Heart right ventricle (tissue), 16 donors: ENCODE measurements at places on chromosomes 7 and 10.

DNA sequence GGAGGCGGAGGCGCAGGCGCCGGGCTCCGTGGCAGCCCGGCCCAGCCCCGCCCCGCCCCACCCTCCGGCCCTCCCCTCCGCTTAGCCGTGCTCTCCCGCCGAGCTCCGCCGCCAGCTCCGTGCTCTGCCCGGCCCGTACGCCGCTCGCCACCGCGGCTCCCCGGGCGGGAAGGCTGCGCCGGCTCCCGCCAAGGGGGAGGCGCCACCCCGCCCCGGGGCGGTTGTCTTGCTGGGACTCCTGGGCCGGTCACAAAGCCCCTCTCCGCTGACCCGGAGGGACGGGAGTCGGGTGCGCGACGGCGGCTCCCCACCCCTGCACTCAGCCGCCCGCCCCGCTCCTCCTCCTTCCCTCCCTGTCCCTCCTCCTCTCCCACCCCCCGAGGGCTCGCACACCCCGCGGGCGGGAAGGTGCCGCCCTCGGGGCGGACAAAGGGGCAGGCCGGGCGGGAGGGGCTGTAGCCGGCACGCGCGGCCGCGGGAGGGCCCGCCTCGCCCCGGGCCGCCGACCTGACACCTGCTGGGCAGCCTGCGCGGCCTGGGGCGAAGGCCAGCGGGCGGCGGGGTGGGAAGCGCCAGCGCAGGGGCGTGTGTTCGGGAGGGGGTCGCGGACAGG is 11.5 kb upstream of the SP8 start:
- DNase-seq, result peak; percentile 32

DNA sequence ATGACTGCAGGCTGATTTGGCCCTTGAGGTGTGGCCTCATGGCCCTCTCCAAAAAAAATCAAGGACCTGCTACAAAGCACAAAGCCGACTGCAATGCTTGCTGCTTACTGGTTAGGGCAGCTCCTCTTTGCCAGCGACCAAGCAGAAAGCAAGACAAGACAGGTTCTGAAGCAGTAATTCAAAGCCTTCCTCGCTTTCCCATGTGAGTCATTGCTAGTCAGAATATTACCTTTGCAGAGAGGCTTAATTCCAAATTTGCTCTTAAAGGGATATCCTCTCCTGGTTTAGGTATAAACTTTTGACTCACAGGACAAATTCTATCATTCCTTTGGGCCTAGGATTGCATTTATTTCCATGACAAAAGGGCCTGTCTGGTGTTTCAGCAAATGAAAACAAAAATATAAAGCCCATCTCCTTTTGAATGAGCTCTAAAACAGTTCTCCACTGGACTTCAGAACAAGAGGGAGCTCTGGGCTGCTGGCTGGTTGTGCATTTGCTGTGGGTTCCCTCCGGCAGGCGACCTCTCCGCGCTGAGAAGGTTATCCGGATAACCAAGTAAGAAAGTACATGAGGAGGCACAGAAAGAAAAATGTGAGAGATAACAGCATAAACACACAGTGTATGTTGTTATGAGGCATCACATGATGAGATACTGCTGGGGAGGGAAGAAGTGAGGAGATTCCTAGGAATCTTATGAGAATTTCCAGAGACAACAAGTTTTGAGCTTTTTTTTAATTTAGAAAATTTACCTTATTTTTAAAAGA is 90.8 kb downstream of the EGFR start:
- DNase-seq, result no peak

DNA sequence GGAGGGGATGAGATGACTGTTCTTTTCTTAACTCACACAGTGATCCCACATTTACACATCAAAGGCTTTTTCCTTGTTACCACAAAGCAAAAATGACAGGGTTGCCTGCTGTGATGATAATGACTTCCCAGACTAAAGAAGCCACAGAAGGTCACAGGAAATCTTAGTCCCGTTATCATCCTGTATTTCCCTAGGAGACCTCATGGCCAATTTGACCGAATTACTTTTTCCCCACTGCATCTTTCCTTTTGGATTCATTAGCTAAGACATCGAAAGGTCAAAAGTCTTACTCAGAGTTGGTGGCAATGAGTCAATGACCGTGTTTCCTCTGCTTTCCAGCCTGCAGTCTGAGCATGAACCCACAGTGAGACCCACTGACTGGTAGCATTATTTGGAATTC is 130.1 kb upstream of the INHBA start:
- no peak for DNase-seq

DNA sequence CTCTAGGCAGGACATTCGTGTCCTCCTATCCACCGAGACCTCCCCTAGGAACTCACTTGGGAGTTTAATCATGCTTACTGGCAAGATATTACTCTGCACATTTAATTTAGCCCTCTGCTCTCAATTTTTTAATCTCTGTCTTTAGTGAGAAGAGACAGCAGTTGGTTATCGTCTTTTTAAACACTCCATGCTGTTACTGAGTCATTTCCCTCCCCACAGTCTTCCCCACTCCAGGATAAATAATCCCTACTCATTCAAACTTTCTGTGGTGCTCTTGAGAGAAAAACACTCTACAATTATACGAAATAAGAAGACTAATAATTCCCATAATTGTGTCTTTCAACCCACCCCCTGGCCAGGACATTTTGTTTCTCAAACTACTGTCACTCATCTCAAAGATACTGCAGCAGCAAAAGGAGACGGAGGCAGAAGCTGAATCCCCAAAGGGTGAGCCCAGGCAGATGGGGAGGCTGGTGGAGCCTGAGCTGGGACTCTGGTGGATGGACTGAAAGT is 84.2 kb downstream of the ANK3 start:
- DNase-seq, result no peak

- no peak for DNase-seq
Measured at GRCh38 chr7:16430133-16430532, 8.8 kb upstream of the CRPPA start.

- no peak for DNase-seq
Measured at GRCh38 chr7:81284576-81284975, 365.7 kb upstream of the SEMA3C start.

DNA sequence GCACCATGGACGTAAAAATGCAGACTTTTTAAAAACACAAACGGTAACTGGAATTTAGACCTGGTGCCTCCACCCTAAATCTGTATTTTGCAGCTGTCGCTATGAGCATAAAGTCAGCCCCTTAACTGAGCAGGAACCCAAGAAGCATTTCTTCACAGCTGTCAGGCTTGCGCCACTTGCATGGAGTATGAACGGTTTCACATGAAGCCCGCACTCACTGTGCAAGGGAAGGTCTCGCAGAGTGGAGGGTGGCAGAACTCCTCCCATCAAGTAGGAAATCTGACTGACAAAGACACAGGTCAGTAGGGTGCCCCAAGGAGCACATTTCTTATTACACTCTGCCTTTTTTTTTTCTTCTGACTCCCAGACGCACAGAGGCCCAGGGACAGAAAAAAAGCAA is 58.5 kb downstream of the ELMO1 start:
- no peak for DNase-seq

DNA sequence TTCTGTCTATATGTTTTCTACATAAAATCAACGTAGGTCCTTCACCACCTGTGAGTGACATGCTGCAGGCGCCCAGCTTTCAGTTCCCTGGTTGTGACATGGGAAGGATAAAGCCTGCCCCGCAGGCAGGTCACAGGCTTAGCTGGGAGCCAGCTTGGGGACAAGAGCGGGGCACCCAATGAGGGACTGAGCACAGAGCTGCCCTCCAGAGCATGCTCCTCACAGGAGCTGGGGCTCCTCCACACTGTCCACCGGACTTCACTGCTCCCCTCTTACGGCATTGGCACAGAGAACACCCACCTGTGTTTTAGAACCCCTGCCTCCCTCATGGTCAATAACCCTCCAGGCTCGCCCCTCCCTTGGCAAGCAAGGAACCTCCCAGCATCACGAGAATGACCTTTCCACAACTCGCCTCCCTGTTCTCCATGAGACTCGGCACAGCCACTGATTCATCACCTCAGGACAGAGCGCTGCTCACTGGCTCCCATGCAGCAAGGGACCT is 187.1 kb downstream of the TNS3 start:
- no peak for DNase-seq

DNA sequence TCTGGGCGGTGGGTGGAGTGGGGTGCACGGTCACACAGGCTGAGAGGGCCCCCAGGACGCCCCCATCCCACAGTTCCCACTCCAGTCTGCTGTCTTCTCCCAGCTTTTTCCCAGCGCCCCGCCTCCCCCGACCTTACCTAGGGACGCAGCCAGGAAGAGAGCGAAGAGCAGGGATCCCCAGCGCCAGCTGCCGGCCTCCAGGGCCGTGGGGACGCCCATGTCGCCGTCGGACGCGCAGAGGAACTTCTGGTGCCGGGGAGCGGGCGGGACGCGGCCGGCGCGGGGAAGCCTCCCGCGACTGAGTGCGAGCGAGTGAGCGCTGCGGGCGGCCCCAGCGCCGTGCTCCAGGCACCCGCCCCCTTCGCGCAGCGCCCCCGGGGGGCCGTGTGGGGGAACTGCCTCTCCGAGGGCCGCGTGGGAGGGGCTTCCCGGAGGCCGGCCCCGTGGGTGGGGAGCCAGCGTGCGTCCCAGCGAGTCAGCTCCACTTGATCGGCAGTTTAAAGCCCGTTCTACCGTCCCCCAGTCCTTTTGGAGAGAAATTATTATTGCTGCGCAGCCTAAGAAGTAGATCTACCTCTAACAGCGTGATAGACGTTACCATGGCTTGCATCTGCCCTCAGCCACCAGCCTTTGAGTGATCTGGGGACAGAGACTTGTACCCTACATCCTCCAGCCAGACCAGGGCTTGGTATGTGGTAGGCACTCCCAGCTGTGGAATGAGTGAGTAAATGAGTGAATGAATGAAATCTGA is at the start of gene VSIR:
TSS of gene VSIR (minus strand) at position 300 of the 751 bp plus-strand sequence. CDS start at position 219, 81 bp downstream.
- DNase-seq, result peak; percentile 94

- no peak for DNase-seq
Measured at GRCh38 chr10:64534616-64535015, 1013.4 kb downstream of the REEP3 start.

DNA sequence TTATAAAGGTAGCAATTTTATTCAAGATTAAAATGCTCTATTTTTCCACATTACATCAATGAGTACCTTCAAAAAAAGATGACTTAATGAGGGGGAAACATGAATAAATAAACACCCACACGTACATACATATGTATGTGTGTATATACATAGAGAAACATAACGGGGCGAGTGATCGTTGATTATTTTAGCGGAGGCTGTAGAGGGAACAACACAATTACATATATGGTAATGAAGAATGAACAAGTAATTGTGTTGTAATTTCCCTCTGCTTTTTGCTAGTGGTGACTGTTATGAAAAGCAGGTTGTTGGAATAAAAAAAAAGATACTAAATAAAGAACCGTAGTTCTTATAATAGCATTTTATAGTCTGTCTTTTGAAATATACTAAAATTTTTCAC is 63.2 kb downstream of the CACNB2 start:
- DNase-seq, result no peak

DNA sequence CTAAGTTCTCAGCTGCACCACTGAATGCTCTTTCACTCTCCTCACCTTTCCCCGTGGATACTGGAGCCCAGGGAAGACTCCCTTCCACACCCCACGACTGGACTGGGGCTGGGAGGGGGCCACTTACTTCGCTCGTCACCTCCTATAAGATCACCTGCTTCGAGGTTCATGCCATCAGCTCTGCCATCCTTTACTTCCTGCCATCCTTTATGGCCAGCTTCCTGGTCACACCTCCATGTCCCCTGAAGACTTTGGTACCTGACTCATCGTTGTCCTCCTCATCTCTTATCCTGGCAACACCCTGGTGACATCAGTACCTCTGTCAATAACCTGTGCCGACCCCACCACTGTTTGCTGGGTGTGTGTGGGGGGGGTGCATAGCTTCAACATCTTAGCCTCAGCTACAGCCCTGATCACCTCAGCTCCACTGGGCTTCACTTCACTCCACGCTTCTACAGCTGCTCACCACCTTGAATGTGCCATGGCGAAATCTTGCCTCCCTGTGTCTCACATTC is 8.7 kb upstream of the VDAC2 start:
- DNase-seq, result no peak

DNA sequence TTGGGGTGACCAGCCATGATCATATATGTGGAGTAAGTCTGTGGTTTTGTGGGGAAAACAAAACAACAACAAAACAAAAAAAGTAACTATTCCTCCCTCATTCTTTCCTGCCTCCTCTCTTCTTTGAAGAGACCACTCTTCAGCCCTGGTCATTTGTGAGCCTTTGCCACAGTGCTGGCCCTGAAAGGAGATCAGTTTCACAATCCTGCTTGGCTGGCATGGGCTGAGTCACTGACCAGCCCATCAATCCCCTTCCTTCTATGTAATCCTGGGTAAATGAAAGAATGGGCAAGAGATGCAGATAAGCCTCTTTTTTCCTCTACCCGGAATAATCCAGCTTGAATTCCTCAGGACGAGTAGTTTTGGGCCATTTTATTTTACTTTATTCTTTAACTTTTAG is 13.6 kb downstream of the CSTF2T start:
- no peak for DNase-seq

DNA sequence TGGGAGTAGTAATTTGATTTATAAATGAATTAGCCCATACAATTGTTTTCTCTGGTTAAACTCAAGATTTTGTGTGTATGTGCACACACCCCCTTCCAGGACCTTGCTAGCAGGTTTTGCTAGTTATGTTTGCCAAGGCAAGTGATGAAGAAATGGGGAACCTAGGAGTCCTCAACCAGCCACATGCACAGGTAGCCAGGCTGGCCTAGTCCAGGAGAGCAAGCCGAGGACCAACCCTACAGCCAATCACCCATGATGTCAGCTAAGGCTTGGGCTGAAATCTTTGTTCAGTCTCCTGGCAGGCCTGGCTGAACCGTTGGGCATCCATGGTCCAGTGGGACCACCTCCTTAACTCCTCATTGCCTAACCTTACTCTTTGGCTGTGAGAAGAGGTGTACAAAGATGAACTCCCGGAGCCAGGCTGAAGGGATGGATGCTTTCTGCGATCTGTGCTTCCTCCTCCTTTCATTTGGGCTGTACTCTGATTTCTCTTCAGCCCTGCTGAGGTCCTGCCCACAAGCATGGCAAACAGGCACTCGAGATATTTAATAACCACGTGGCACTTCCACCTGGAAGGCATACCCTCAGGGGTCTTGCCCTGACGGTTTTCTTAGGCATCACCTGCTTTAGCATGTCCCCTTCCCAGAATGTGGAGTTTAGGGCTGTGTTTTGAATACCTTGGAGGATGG is 22.1 kb downstream of the HNRNPA2B1 start:
- DNase-seq, result no peak

DNA sequence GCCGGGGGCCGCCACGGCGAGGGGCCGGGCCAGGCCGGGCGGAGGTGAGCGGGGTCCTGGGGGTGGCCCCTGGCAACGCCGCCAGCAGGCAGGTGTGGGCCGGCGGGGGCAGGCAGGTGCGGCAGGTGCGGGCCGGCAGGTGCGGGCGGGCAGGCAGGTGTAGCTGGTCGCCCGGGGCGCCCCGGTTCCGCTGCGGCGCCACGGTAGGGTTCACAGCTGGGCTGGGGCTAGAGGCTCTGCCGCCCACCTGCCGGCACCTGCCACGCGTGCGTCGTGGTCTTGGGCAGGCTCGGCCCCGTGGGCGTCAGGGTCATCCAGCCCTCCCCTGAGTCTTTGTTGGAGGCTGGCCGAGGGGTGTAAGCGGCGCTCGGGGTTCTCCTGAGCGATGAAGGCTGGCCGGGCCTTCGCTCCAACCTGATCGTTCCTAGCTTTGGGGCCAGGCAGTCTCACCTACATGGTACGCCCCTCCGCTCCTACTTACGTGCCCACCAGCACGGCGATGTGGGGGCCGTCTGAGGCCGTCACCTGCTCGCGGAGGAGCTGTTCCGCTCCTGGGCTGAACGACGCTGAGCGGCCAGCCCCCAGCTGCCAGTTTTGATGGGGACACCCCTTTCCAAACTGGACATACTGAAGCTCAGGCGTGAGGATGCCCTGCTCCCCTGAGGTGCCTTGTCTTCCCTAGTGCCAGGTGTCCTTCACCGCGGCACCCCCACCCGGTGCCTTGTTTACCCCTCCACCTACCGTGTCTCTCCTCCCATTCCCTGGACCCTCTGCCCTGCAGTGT is 493 bp downstream of the ZMIZ2 start:
- DNase-seq, result no peak
